ENCODE measurements at places on chromosomes 7 and 10. TPM values are rescaled to one million over a fixed set of nuclear protein-coding genes. Genes with fewer than 3 reads are reported as not detected.

AKR1C8 gene
- total RNA-seq: not detected

DNA sequence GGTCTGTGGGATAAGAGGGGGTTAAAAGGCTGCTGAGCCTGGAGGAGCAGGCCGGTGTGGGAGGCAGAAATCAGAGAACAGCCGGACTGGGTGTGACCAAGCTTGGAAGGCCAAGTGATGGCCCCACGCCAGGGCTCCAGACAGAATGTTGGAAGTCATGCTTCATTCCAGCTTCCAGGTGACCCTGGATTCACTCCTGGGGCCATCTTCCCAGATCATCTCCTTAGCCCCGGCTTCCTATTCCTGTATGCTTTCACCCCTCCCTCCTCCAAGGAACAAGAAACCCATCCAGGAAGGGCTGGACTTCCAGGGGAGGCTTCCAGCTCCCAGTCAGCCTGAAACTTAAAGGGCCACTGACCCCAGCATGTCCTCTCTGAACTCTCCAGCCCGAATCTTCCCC is 1.0 kb downstream of the INMT start:
- DNase-seq: peak; percentile 48

CYP3A7 gene
- total RNA-seq: not detected

HYAL4 gene
- 0.64 TPM for total RNA-seq

- DNase-seq: no peak
Observed at GRCh38 chr7:2276107-2276506, 34.1 kb downstream of the NUDT1 start.

DNA sequence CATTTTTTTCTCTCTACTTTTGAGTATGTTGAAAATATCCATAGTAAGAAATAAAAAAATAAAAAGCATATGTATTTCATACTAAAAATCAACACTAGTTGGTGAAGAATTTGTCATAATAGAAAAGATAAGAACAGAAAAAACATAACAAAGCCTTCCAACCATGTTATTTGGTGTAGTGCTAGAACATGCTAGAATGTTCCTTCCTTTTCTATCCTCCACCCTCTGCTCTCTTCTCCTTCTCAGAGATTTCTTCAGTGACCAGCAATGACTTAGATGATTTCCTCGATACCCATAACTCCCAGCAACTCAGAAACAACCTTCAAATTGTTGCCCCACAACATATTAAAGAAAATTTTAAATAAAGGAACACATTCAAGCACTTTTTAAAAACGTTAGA is 2.6 kb downstream of the ZC3HAV1 start:
- DNase-seq: no peak

GRCh38 chr7:110800984-110801383 is 289.9 kb upstream of the LRRN3 start:
- no peak for DNase-seq
